ENCODE measurements at places on chromosomes 12 and 14. TPM values are rescaled to one million over a fixed set of nuclear protein-coding genes. Genes with fewer than 3 reads are reported as not detected.

The KRT75 gene
- total RNA-seq = 2.6 TPM

The PIK3C2G gene
- total RNA-seq = 1.6 TPM

The RBP5 gene
- not detected for total RNA-seq

The DMAC2L gene
- 6.8 TPM for total RNA-seq

The TMEM119 gene
- total RNA-seq = 0.05 TPM

The GAS2L3 gene
- total RNA-seq = 5.7 TPM

The HCAR2 gene
- total RNA-seq = 3.9 TPM

The NOP9 gene
- total RNA-seq = 20.7 TPM

The AQP5 gene
- 1.2 TPM for total RNA-seq

The FIGNL2 gene
- not detected for total RNA-seq

All from airway epithelial cell (primary cell).